ENCODE measurements at places on chromosomes 3 and 15. TPM values are rescaled to one million over a fixed set of nuclear protein-coding genes. Genes with fewer than 3 reads are reported as not detected.

GRCh38 chr15:63476229-63476632 lies 28.2 kb upstream of the USP3 start:
- DNase-seq = no peak

Gene STRA6
- 0.98 TPM for total RNA-seq

DNA sequence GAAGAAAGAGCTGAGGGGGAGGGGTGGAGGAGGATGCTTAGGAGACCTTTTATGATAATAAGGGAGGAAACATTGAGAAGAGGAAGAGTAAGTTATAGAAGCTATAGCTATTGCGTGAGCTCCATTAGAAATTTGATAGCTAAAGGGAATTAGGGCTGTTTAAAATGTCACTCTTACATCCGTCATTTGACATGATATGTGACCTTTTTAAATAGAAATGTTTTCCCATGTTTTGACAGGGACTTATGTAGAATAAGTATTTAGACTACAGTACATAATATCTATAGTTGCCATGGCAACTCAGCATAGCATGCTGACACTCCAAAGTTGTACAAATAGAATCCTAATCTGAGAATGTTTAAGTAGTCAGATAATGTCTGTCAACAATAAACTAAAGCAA lies 19.2 kb downstream of the RAD51 start:
- DNase-seq = no peak

DNA sequence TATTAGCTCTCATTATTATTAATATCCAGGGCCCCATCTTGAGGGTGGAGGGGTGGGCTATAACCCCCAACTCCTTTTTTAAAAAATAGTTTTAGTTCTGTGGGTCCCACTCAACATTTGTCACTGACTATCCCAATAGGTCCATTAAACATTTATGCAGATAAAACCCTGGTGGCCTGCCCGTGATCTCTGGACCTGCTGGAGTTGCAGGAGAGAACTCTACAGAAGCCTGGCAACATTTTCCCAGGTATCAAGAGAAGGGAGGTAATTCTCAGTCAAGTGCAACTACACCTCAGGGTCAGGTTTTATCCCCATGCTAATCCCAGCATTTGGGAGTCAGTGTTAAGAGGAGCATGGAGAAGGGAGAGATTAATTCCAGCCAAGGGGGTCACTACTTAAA lies 264.4 kb upstream of the PROK2 start:
- no peak for DNase-seq

DNA sequence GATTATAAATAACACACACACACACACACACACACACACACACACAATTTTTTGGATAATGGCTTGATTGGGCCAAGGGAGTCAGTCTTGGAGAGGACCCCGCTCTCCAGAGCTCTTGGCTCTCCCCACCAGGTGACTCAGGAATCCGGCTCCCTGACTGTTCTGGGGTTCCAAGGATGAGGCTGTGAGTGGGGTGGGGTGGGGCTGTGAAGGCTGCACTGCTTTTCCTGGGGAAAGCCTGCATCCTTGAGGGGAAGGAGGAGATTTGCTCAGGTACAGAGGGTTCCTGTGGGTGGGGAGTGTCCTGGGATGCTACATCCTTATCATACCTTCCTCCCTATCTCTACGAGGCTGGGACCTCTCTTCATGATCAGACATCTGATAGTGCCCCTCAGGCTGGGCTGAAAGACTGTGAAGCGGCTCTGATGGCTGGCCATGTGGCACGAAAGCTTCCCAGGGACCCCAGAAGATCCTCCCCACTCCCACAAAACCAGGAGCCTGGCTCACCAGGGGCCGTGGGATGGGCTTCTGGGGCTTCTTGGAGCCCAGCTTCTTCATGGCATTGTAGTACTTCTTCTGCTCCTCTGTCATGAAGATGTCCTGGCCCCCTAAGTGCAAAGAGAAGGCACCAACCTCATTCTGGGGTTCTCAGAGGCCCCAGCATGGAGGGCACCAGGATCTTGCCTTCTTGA lies 59.2 kb downstream of the EXOG start:
- no peak for DNase-seq

Gene TRPM1
- not detected for total RNA-seq

Gene PLSCR4
- 85.5 TPM for total RNA-seq

DNA sequence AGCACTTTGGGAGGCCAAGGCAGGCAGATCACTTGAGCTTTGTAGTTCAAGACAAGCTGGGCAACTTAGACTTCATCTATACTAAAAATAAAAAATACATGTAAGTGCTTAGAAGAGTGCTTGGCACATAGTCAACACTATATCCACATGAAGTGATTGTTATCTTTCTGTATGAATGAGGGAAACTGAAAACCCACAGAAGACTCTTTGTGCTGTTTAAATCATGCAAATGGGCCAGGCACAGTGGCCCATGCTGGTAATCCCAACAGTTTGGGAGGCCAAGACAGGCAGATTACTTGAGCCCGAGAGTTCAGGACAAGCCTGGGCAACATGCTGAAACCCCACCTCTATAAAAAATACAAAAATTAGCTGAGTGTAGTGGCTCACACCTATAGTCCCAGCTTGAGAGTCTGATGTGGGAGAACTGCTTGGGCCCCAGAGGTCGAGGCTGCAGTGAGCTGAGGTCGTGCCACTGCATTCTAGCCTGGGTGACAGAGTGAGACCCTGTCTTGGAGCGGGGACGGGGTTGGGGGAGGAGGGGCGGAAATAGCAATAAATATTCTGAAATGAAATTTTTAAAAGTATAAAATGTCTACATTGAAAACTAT lies 129.7 kb downstream of the NR2E3 start:
- no peak for DNase-seq

- no peak for DNase-seq
Observed at GRCh38 chr3:54173371-54173770, 51.0 kb downstream of the CACNA2D3 start.

DNA sequence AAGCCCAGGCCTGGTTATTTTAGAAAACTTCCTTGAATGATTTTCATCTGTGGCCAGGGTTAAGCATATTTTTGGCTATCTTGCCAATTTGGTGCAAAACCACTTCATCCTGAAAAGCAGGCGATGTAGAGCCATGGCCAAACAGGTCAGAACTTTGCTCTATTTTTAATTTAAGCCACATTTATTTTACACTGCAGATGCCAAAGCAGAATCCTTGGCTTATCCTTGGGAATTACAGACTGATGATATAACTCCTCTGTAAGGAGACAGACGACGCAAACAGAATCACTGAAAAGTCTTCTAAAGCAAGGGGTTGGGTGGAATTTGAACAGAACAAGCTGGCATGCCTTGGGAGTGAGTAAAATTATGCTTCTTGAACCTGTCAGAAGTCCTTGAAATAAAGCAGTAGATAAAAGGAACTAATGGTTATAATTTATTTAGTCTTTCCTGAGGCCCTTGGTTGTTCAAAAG lies 121.9 kb downstream of the CHST2 start:
- DNase-seq = no peak

GRCh38 chr3:133934073-133934970 lies 38.6 kb upstream of the RAB6B start:
- DNase-seq = no peak

- no peak for DNase-seq
Observed at GRCh38 chr15:57547243-57547755, 44.4 kb upstream of the MYZAP start.

DNA sequence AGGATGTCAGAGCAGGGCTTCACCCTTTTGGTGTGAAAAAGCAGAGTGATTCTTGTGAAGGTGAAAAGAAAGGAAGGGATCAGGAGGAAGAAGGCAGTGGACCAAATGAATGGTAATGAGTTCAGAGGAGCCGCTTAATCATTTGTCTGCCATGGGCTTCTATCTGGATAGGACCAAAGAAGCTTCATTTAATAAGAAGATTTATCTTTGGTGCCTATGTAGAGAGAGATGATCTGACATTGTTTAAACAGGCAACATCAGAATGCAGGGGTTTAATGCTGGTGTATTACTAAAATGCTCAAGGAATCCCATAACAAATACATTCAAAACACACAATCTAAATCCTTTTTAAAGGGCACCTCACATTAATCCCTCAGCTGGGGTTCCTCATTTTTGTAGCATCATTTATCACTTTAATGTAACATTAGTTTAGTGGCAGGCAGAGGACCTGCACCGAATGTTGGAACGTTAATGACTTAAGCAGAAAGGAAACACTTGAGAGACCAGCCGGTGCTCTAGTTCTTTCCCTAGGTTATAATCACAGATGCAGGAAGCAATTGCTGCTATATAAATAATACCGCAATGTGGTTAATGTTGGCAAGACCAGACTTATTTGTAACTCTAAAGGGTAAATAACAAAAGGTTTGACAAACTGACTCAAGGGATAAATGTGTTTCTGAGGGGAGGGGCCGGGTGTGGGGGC lies 27.9 kb upstream of the IL1RAP start:
- no peak for DNase-seq

DNA sequence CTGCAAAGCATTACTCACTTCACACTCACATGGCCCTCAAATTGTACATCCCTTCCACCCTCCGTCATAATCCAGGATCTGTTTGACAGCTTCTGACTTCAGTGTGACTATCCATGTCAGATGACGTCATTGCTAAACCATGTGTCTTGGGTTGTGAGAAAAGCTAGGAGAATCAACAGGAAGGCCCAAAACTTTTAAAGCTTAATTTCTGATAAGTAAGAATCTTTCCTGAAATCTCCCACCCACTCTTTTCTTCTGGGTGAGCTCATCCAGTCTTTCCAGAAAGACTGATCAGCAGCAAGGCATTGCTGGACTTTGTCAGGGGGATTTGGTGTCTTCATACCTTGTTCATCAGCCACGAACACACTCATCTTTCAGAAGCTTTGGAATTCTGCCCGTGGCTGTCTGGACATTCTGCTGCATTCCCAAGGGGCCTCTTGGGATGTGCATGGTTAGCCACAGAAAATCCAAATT lies 11.5 kb upstream of the LMCD1 start:
- no peak for DNase-seq

DNA sequence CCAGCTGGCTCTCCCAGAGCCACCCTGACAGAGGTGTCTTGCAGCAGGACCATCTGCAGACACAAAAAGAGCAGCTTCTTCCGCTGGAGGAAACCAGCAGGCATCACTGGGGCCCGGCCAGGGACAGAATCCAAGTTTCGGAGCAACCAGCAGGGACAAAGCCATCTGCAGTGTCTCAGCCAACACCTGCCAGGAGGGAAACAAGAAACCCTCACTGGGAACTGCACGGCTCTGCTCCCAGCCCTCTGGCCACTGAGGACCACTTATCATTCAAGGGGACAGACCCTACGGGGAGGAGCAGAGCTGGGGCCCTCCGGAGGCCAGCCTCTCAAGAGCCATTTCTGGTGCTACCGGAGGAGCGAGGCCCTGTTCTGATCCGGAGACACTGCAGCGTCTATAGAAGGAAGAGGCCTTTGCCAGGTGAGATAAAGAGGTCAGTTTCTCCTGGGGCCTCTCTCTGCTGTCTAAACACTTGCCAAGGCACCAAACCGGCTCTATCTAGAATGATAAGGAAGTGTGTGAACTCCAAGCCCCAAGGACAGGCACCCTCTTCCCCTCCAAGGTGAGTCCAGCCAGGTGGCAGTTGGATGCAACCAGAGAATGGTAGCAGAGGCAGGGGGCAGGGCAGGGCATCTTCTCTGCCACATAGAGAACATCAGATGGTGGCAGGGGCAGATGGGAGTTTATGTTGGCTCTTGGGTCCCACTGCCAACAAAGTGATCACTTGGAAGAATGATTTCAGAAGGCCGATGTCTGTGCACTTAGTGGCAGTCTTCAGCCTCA lies 89.0 kb downstream of the CHSY1 start:
- no peak for DNase-seq

DNA sequence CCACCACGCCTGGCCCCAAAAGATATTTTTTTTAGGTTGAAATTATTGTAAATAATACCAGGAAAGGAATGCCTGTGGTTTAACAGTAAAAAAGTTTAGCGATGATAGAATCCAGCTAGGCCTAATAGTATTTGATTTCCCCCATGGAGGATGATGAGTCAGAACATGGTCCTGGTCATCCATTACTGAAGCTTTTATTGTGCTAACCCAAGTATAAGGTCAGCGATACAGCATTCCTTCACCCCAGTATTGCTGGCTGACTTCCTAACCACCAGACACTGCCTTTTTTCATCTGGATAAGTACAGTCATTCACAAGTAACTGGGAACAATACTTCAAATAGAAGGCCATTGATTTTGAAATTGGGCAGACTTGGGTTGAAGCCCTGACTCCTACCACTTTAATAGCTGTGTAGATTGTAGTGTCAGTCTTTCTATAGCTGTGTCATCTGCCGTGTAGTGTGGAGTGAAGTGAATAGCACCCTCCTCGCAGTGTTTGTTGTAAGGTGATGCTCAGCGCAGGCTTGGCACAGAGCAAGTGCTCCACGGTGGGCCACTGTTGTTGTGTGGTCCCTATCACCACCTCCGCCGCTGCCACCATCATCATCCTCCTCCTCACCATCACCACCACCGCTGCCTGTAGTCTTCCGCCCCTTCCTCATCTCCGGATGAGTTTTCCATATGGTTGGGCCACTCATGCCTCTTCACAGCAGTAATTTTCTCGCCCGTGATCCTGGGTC lies 436.0 kb upstream of the TPM1 start:
- no peak for DNase-seq

DNA sequence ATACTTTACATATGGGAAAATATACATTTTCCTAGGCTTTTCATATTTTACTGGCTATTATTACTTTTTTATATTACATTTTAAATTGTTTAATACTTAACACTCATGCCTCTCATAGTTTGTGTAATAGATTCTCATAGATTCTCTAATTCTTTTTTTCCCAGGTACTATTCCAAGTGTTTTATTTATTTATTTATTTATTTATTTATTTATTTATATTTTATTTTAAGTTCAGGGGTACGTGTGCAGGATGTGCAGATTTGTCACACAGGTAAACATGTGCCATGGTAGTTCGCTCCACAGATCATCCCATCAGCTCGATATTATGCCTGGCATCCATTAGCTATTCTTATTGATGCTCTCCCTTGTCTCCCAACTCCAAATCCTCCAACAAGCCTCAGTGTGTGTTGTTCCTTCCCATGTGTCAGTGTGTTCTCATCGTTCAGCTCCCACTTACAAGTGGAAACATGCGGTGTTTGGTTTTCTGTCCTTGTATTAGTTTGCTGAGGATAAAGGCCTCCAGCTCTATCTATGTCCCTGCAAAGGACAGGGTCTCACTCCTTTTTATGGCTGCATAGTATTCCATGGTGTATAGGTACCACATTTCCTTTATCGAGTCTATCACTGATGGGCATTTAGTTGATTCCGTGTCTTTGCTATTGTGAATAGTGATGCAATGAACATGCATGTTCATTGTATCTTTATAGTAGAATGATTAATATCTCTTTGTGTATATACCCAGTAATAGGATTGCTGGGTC lies 205.4 kb upstream of the P2RY1 start:
- DNase-seq = no peak
